Activated T-cell treated with anti-CD3 and anti-CD28 coated beads, Interleukin-2, amount 50 U/mL, for 1 hour (primary cell): ENCODE measurements at places on chromosomes 1 and 21.

DNA sequence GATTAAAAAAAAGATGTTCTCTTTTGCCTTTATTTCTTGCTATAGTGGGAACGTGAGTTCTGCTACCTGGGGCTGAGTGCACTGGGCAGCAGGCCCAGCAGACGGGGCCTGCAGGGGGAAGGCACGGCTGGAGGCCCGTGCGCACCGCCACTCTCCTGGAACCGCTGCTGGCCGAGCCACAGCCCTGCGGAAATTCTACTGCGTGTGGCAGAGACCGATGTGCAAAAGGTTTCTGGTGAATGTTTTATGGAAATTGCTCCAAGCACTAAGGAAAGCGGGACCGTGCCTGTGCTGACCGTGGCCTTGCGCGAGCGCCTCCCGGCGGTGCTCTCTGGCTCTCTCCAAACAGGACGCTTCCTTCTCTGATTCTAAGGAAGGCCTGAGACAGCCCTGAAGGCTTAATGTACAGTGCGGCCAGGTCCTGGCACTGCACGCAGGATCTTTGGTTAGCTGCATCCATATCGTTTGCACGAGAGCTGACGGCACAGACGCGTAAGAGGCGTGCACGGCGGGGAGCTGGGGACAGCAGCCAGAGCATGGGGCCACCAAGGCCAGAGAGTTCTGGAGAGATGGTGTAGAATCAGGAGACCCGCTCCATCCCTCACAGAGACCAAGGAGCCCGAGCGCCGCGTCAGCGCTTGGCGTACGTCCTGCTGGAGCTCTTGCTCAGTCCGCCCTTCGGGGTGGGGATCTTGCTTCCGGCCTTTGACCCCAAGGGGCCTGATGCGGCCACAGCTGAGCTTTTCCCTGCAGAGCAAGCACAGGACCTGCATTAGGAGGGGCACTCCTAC, 18.7 kb upstream of the LRRC47 start:
- no peak for DNase-seq

DNA sequence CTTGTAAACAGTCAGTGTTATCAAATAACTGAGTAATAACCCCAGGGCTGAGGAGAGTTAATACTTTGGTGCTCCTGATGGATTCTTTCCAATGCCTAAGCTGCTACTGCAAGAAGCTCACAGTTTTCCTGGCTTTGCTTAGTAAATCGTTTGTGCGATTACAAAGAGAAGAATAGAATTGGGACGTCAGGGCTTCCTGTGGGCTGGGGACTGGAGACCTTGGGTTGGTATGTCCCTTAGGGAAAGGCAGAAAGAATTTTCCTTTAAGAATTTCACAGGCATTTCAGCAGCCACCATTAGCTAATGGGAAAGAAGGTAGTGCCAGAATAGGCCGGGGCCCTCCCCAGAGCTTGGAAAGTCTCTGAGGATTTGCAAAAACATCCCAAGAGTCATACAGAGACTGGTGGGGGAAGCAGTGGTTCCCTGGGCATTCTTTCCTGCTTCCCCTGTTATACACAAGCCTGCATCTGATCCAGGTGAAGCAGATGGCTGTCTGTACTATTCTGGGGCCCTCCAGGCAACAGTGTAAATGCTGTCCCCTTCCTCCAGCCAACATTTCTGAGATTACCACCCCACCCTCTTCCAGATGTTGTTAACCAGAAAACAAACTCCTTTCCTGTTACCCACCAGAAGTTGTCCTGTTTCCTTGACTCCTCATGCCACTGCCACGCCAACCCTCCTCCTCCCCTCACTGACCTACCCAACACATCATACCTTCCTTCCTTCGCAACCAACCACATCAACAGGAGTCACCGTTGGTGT, 40.2 kb downstream of the PLXNA2 start:
- DNase-seq: no peak

- no peak for DNase-seq
These were observed 32.9 kb upstream of the DOCK7 start for GRCh38 chr1:62720946-62721554.

DNA sequence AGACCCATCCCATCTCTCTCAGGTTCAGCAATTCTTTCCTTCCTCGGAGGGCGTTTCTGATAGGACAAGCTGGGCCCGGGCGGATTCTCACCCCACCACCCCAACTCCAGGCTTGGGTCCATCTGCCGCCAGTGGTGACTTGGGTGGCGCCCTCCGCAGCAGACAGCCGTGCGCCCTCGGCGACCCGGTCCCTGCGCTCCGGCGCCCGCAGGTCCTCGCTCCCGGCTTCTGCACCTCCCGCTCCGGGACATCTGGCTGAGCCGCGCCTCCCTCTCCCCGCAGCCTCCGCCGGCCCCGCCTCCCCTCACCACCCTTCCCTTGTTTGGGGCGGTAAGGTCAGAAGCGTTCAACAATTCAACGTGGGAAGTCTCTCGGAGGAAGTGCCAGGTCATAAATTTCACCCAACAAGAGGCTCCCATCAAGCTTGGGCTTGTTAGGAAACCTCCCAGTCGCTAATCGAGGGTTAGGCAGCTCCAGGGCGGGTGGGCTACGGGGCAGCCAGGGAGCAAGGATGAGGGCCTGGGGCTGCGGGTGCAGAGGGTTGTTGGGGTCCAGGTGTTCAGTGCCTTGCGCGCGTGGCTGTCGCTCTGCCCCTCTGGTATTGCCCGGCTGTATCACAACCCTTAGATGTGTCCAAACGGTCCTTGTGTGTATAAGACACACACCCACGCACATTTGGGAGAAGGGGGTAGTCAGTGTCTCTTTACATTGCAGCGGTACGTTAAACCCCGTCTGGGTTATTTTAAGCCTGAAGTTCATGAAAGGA, 39.8 kb downstream of the OLIG1 start:
- DNase-seq: peak; percentile 24

- DNase-seq: no peak
These were observed 5.5 kb downstream of the RCAN1 start for GRCh38 chr21:34609244-34609932.

GRCh38 chr1:214018386-214019268, 30.9 kb downstream of the PROX1 start:
- DNase-seq: no peak

DNA sequence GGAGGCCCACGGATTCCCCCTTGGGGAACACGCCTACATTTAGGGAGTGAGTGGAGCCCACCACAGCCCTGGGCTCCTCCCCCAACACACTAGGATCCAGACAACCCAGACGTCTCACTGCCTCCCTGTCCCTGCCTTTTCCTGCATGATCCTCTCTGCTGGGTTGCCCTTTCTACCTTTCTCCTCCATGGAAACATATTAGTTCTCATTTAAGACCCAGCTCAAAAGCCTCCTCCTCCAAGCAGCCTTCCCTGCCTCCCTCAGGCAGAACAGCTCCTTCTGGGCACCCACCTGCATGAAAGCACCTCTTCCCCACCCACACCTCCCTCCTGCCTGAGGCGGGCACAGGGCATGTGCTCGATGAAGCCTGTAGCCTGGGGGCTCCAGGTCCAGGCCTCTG, 10.7 kb downstream of the COL8A2 start:
- DNase-seq: no peak

DNA sequence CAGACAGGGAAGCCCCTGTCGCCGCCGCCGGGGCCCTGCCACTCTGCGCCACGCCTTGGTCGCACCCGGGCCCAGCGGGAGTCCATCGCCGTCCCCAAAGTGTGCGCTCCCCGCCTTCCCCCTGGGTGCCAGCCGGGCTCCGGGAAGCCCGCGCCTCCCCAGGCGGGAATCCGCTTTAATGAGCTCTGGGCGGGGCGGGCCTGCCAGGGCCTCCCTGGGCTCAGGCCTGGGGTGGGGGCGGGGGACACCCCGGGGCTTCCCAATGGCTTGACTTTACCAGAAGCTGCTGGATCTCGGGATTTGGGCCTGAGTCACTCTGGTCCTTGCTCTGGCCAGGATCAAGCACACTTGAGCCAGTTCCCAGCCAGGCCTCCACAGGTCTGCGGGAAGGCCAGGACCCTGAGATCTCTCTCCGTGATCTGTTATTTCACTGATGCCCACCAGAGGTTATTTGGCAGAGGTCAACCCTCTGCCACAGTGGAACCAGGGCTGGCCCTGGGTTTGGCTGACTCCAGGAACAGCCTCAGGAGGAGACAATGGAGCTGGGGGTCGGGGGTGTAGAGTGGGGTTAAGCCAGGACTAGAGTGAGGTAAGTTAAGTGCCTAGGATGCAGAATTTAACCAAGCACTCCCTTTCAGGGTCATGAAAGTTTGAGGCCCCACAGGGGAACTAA, 178.4 kb upstream of the EDN2 start:
- no peak for DNase-seq

DNA sequence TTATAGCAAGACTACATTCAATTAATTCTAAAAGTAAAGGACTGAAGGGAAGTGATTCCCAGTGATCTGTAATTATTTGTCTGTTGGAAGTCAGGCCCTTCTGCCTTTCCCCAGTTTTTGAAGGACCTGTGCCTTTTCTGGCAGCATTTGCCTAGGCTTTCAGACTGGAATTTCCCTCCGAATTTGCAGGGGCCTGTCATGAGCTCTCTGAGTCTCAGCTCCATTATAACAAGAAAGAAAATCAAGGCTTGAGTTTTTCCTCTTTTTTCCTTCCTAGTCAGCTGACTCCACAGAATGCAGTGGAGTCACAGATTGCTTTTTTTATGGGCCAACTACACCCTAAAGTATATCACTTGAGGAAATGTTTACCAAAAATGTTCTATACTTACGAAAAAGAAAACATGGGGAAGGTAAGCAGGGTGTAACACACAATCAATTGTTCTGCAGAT, 1.1 kb downstream of the NR5A2 start:
- DNase-seq: no peak
